Suppressor macrophage treated with lipopolysaccharide for 1 hour (primary cell): ENCODE measurements at places on chromosomes 4 and X.
A peak's percentile ranks its signal among the peaks of the same experiment; 100 is the strongest.

DNA sequence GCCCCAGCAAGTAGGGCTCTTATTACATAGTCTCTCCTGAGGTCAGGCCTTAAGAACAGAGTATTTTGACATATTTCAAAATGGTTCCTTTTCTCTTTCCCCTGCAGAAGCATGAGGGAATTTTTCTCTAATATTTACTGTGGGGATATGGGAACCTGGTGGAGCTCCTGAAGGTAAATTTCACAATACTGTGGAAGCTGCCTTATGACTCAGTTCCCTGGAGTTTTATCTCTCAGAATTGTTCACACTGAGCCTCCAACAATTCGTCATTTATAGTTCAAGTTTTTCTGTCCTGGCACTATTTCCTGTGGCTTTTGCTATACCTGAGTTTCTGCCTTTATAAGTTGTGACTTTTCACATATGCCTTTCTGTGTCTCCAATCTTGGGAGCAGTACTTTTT, 607.2 kb upstream of the NDST4 start:
- no peak for DNase-seq

DNA sequence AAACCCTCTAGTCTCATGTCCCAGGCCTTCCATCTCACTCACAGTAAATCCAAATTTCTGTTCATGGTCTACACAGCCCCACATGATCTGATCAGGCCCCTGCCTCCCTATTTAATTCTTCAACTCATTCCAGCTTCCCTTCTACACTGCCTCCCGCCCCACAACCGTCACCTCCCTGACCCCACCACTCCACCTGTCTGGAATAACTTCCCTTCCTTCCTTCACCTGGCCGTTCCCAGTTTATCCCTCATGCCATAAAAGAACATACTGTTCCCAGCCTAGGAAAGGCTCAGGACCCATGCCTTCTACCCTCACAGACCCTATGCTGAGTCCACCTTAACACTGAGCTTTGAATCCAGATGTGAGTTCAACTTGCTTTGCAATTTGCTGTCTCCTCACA, 6.8 kb upstream of the CD99L2 start:
- no peak for DNase-seq

DNA sequence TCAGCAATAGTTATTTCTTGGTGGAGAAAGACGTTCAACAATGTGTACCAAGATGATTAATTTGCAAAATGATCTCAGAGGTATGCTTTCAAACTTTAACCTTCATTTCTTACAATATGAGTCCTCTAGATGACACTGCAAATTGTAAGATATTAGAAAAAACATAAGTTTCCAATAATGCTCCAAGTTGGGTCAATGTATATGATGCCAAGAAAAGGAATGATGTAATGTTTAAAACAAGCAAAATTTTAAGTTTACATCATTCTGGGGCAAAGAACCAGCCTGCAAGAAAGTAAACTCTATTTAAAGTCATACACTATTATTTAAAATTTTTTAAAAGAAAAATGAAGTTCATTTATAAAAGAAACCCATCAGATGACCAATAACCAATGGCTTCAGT, 56.1 kb downstream of the PRSS12 start:
- DNase-seq = no peak

DNA sequence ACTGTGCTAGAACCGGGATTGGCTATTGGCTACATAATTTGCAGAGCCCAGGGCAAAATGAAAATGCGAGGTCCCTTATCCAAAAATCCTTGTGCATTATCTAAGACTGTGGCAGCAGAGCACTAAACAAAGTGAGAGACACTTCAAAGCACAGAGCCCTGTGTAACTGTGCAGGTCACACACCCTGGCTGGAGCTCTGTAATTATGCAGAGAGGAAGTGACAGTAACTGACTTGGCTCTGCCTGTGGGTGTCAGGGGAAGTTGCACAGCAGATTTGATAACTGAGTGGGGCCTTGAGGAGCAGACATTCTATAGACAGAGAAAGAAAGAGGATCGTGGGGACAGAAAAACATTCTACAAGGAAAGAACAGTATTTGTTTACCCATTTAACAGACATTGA, 173.5 kb upstream of the FMR1 start:
- DNase-seq = peak; percentile 29

DNA sequence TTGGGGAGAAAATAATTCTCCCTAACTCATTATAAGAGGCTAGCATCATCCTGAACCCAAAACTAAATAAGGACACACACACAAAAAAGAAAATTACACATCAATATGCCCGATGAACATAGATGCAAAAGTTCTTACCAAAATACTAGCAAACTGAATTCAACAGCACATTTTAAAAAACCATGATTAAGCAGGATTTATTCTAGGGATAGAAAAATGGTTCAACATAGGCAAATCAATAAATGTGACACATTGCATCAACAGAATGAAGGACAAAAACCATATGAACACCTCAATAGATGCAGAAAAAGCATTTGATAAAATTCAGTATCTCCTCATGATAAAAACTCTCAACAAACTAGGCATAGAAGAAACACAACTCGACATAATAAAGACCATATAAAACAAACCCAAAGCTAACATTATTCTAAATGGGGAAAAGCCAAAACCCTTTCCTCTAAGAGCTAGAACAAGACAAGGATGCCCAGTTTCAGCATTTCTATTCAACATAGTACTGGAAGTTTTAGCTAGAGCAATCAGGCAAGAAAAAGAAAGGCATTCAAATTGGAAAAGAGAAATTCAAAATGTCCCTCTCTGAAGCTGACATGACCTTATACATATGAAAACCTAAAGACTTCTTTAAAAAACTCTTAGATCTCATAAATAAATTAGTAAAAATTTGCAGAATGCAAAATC, 200.9 kb downstream of the NKX6-1 start:
- no peak for DNase-seq

DNA sequence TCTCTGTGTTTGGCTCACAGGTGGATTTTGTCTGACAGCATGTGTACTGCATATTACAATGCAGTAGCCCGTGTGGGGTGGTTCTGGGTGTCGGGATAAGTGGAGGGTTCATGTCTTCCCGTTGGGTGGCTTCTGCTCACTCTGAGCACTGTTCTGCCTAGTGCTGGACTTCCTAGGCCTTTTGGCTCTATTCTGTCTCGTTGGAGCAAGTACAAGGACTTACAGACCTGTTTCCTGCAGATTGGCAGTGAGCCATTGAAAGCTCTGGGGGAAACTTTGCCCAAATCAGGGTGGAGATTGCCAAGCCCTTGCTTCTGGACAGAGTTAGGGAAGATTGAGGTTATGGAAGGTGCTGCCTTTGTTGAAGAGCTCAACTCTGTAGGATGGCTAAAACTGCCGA, 91.1 kb upstream of the SLC4A4 start:
- DNase-seq = no peak

DNA sequence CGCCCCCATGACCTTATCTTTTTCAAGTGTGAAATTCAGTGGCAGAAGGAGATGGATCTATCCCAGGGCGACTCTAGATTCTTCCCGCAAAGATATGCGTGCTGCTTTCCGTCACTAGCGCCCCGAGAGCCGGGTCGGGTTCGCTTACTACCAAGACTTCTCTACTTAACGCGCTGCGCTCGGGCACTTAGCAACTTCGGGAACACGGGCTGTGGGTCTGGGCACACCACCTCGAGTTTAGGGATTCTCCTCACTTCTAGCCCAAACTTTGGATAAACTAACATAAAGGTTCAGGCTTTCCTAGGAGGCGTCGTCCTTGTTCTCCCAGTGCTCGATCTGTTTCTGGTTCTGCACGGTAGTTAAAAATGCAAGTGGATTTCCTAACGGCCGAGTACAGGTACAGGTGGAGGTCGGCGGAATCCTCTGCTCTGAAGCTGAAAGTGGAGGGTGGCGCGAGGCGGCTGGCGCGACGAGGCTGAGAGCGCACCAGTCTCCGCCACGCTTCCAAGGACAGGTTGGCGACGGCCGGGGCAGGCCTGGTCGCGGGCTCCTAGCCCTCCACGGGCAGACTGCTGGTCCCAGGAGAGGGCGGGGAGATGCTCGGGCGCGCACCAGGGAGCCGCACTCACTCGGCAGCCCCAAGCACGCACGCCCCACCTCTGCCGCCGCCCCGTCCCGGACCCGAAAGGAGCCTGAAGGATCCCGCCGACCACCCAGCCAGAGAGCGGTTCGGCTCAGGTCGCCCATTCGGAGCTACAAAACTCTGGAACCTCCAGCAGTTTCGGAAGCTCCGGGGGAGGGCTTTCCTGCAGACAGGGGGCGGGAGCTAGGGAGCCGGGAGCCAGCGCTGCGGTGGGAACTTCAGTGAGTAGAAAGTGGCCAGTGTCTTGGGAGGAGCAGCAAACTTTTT, 100.8 kb upstream of the TENM3 start:
- DNase-seq = no peak

- DNase-seq = peak; percentile 93
Observed at GRCh38 chr4:54233697-54234496, 4.8 kb downstream of the PDGFRA start.

GRCh38 chr4:143372093-143372915, 35.6 kb downstream of the GAB1 start:
- DNase-seq = no peak

DNA sequence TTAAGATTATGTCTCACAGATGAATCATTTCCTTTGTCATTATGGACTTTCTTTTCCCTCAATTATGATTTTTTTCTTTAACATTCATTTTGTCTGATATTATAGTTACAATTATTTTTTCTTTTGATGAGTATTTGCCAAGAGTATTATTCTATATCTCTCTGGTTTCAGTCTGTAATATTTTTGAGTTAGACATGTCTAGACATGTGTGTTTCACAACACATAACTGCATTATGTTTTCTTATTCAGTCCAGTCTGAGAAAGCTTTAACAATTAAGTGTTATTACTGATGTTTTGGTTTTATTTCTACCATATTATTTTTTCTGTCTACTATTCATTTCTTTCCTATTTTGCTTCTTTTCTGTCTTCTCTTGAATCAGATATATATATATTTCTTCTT, 108.3 kb upstream of the MID1IP1 start:
- DNase-seq = no peak

DNA sequence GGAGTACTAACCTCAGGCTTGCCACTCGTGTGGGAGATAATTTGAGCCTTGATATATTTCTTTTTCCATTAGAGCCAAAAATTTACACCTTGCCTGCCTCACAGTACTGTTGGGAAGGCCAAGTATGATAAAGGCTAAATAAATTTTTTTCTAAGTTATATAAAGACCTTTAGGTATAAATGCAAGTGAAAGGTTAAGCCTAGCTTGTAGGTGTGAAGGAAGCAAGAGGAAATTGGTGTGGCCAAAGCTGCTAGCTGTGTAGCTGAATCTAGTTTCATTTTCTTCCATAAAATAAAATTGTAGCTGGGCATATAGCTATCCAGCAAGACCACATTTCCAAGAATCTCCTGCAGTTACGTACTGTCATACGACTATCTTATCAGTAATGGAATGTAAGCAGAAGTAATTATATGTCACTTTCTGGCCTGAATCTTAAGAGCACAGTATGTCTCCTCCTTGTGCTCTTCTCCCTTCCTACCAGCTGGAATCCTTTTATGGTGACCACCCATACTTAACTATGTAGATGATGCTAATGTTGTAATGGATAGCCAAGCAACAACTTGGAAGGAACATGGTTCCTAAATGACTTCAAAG, 14.3 kb upstream of the GABRE start:
- no peak for DNase-seq

DNA sequence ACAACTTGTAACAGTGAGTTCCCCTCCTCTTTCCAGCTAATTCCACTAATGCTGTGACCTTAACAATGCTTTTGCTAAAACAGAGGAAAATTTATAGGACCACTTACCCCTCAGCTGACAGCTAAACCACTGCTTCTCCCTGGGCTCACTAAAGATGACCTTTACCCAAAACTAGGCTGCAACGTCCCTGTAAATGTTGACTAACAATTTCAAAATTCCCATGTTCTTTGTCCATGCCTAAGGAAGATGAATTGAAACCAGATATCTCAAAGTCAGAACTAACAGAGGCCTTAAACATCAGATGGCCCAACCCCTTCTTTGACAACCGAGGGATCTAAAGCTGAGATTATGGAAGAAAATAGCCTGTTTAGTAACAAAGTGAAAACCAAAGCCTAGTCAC, 32.5 kb downstream of the AFAP1 start:
- DNase-seq = no peak
